Activated CD4-positive, alpha-beta T cell treated with anti-CD3 and anti-CD28 coated beads for 1 hour (primary cell): ENCODE measurements at places on chromosomes 7 and 10.

DNA sequence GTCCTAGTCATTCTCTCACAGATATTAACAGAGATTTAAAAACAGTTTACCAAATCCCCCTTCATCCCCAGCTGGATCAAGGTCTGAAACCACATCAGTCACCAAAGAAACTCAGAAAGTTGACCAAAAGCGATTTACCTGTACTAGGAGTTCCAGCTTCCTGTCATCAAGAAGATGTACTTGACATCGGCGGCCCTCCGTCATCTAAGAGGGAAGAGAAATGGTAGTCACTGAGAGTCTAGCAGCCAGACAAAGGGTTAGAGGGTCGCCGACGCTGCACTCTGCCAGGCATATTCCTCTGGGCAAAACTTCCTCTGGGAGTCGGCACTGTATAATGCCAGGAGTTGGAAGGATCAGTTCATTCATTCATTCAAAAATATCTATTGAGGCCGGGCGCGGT is 271.9 kb downstream of the PRPF18 start:
- no peak for DNase-seq

DNA sequence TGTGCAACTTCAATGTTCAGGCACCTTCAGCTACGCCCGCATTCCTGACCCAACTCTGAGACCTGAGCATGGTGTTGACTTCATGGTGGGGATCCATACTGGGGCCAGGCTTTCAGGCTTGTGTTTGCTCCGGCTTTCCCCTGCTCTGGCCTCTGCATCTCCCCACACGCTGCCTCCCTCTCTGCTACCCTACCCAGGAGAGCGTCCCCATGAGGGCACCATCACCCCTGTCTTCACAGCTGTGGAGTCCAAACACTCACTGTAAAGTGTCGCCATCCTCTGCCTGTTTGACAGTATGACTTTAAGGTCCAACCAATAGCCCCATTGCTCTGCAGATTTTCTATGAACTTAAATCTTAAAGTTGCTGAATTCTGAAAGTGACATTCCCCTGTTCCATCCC is 199.0 kb upstream of the GRB10 start:
- no peak for DNase-seq

DNA sequence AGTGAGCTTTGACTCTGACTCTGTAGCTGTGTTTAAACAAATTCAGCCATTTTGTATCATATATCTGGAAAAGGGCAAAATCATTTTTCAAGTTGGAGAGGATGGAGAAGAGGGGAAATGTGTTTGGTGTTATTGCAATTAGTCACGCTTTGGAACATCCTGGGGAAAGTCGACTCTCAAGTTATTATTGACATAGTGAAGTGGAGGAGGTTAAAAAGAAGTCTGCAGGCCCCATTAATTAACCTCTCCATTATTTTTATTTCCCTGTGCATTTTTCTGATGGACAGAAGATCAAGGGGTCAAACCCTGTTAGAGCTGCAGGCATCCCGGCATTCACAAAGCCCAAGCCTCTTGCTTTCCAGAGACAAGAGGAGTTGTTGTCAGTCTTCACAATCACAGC is 132.6 kb downstream of the TEX36 start:
- no peak for DNase-seq

DNA sequence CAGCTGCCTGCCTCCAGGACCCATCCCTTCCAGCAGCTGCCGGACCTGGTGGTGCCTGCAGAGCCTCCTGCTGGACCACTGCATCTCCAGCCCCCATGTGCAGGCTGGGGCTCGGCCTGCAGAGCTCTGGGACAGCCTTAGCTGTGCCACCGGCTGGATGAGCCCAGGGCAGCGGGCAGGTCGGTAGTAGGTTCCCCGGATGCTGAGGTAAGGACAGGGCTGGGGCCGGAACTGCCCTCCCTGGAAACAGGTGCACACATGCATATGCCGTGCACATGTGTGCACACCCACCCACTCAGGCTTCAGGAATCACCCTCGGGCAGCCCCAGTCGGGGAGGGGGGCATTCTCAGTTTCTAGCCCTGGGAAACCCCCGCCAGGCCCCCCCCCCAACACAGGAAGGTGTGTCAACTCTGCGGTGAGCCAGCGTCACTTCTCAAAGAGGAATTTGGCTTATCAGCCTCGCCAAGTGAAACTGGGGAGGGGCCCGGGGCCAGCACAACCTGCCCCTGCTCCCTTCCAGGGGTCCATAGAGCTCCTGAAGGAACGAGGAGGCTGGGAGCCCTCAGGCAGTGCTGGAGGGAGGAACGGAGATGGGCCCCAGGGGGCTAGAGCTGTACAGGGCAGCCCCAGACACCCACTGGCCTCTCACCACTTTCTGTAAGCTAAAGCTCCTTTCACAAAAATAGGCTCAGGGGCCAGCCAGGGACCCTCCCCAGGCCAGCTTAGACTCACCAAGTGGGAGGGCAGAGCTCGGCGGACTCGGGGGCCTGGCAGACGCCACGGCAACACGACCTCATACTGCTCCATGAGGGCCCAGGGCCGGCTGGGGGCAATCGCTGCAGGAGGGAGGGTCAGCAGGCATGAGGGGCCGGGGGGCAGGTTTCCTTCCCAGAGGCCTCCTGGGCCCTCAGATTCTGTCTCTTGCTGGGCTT is 1.7 kb downstream of the ADAM8 start:
- DNase-seq, result peak; percentile 69

- no peak for DNase-seq
Observed at GRCh38 chr7:156222151-156222550, 409.9 kb upstream of the SHH start.

- DNase-seq, result no peak
Observed at GRCh38 chr7:45563401-45563800, 10.8 kb upstream of the ADCY1 start.

DNA sequence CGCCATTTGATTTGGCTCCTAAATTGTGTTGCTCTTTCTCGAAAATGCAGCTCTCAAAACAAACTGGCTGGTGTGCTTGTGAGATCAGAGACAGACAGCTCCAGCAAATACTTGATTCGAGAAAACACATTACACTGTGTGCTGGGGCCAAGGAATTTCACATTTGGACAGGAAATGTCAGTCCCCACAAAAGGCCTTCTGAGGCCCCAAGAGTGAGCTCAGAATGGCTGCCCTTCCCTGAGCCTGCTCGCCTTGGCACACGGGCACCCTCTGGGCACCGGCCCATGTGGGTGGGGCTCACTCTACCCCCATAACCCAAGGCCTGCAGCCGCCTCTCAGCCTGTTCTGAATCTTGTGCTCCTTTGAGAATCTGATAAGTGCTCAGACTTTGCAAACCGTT is 13.9 kb upstream of the HSPA12A start:
- DNase-seq, result no peak
